NCI-H69 (cell line): ENCODE measurements at places on chromosomes 7 and 10.

GRCh38 chr10:119604468-119604867 lies 7.7 kb upstream of the TIAL1 start:
- DNase-seq, result no peak

DNA sequence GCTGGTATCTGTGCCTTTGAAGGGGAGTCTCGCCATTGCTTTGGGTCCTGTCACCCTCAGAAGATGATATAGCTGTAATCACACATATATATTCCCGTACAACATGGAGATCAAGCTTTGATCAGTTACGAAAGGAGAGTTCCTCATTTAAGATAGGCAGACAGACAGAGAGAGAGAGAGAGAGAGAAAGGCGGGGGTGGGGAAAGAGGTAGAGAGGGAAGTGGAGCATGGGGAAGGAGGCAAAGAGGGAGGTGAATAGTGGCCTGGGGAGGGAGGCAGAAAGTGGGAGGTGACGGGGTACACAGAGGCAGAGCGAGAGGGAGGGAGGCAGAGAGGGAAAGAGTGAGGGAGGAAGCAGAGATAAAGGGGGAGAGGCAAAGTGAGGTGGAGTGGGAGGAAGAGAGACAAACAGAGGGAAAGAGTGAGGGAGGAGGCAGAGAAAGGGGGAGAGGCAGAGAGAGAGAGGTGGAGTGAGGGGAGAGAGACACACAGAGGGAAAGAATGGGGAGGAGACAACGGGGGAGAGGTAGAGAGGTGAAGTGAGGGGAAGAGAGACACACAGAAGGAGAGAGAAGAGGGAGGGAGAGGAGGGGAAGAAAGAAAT lies 44.6 kb upstream of the C1QL3 start:
- DNase-seq, result no peak

DNA sequence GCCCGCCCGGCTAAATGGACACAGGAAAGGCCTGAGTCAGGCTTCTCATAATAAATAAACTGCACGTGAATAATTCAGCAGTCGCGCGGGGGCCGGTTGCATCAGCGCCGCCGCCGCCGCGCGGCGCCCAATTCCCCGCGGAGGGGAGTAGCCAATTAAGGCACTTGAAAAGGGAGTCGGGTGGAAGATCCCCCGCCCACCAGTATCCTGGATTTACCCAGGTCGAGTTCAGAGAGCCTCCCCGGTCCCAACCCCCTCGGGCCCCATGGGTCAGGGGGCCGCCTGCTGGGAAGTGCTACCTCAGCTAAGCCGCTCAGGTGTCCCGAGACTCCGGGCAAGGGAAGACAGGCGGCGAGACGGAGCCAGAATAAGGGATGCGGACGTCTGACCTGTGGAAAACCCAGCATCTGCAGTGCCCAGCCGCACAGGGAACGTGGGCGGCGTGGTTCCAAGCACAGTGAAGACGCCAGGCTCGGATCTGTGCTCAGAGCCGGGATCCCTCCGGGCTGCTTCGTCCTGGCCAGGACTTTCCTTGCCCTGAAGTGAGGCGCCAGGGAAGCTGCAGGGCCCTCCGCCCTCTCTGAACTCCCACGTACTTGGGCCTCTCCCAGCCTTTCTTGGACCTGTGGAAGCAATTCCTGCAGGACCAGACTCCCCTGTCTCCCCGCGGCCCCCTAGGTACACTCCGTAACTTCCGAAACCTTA lies 7.3 kb upstream of the LBX1 start:
- no peak for DNase-seq

DNA sequence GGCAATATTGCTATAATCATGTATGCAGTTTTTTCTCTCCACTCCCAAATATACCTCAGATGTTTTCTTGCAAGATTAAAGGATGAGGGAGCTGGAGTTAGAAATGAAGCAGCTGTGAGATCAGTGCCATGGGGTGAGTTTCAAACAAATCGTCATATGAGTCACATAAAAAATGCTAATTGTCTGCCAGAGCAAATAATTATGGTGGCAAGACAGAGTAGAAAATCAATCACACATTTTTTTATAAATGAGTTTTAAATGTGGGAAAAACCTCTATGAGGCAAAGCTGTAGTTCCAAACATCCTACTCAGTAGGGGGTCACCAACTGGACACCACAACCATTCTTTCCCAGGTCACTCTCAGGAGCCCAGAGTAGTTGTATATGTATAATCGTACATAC lies 55.3 kb downstream of the CH25H start:
- DNase-seq, result no peak

DNA sequence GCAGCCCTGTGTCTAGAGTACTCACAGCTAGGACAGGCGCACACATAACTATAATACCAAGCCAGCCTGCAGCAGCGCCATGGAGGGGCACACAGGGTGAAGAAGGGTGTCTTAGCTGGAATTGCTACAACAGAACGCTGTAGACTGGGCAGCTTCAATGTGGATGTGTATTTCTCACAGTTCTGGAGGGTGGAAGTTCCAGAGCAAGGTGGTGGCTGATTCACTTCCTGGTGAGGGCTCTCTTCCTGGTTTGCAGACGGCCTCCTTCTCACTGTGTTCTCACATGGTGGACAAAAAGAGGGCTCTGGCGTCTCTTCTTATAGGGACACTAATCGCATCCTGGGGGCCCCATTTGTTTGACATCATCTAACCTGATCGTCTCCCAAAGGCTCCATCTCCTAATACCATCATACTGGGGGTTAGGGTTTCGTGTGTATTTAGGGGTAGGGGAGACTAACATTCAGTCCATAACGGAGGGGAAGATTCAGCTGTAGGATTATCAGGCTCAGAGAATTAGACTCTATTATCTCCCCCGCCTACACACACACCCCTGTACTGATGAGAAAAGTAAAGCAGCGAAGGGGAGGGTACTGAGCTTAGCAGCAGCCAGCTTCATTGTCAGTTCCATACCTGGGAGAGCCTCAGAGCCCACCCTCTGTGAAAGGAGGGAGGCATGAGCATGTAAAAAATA lies 289.1 kb downstream of the CCDC3 start:
- DNase-seq, result no peak

DNA sequence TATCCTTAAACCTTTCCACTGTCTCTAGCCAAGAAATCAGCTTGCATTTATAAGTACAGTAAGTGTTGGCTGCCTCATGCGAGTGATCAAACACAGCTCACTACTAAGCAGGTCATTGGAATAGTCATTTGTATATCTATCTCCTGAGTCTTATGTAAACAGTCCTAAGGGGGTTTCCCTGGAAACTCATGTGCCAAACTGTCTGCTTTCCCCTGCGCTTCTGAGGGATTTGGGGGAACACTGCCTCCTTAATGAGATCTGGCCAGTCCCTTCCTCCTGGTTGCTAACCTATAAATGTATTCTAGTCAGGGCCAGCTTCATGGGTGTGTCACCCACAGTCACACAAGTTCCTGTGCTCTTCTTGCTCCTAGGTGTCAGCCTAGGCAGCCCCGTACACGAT lies 133.1 kb downstream of the CD36 start:
- peak; percentile 97 for DNase-seq

DNA sequence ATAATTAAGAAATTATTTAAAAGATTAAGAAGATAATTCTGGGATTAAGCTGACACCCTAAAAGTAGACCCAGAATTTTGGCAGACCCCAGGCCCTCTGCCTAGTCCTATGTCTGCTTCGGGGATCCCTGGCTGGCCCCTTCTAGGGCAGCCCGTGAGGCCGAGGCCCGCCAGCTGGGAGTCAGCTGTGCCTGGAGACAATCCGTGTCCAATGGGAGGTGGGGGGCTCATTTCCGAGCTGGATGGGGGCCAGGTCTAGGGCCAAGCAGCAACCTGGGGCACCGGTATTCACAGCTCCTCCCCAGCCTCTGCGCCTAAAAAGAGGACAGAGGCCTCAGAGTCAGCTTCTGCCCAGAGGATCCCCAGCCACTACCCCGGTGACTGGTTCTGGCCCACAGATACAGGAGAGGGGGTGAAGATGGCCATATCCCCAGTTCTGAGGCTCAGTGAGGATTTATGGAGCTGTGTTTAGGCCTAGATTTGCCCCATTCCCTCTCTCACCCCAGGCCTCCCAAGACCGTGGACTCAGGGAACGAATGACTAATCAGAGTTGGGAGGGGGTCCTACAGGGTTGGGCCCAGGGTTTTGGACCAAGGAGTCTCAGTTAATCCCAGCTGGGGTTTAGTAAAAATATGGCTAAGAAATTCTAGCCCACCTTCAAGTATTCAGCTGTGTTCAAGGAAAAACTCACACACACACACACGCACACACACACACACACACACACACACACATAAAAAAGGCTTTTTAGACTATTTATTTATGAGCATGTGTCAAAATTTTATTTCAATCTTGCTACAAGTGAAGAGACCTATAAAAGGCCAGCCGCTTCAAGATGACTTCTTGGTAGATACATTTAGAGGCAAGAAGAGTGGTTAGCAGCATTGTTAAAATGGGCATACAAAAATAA lies 37.4 kb upstream of the LBX1 start:
- DNase-seq, result no peak

GRCh38 chr10:49099046-49099445 lies 16.3 kb downstream of the VSTM4 start:
- DNase-seq, result no peak

DNA sequence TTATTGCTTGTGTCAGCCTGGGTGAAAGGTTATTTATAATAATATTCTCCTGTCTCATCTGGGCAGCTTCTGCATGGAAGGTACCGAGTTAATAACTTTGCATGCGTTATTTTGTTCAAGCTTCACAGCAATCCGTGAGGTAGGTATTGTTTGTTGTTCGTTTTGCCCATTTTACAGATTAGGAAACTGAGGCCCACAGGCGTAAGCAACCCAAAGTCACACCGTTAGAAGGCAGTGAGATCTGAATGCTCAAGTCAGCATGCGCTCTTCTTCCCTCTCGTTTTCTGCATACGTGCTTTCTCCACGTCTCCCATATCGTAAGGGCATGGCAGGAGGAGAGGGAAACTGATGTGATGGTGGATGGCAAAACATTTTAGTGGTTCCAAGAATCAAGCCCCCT lies 34.1 kb downstream of the LHPP start:
- no peak for DNase-seq

DNA sequence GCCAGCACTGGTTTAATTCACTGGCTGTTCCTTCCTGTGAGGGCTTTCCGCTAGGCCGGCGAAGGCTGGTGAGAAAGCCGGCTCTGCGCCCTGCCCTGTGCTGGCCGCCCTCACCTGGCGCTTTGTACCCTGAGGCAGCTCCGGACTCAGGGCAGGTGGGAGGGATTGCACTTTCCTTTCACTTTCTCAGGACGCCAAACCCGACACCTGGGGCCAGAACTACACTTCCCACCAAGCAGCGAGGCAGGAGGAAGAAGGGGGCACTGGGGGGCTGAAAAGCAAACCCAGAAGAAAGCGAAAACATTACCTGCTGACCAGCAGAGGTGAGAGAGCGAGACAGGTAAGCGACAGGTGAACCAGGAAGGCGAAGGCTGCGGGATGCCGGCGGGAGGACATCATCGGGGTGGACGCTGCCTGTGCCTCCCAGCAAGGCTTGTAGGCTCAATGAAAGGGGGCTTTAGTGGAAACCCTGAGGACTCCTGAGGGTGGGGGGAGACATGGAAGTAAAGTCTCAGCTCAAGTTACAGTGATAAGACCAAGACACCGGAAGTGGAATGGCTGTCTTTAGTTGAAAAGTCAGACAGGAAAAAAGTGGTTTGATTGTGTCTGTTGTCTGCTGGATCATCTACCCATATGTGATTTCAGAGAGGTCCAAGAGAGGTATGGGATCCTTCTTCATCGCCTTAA lies at the start of gene RAB19:
RAB19 (plus strand) TSS at position 181 of the 687 bp plus-strand sequence. CDS start 3,589 bp downstream, outside the sequence.
- peak; percentile 89 for DNase-seq

GRCh38 chr10:97494863-97495506 lies 3.2 kb downstream of the MMS19 start:
- DNase-seq, result no peak
